ENCODE measurements at places on chromosomes 7 and 10.

DNA sequence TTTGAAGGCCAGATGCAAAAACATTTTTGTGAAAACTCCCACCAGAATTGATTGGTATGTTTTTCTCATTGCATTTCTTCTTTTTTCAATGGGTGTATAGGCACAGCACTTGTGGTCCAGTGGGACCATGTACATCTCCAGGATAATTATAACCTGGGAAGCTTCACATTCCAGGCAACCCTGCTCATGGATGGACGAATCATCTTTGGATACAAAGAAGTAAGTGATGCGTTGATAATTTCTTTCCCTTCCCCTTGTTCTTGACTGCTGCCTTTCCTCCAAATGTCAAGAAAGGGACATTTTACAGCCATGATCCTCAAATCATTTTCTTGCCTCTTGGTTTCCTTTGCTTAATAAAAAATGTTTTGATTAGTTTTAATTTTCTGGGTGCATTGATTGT is 331.5 kb downstream of the PLXDC2 start:
- DNase-seq: no peak

- DNase-seq: no peak
Observed at GRCh38 chr10:62482581-62482980, 108.4 kb downstream of the ZNF365 start.

DNA sequence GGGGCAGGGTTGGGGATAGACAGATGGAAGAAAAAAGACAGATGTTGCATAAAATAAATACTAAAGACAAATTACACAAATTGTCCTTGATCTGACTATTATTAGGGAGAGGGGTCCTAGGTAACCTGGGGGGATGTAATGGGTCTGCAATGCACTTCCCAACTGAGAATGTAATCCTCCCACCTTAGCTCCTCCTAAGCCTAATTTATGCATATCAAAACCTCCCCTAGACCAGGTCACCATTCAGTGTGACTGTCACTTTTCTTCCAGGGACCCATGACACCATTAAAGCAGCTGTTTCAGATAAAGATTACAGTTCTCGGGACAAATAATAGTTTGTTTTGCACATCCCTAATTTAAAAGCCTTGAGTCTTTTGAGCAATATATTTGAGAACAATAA is 133.9 kb upstream of the FEZF1 start:
- no peak for DNase-seq

GRCh38 chr7:142669074-142669654 is 80.1 kb upstream of the PRSS1 start:
- DNase-seq: no peak

DNA sequence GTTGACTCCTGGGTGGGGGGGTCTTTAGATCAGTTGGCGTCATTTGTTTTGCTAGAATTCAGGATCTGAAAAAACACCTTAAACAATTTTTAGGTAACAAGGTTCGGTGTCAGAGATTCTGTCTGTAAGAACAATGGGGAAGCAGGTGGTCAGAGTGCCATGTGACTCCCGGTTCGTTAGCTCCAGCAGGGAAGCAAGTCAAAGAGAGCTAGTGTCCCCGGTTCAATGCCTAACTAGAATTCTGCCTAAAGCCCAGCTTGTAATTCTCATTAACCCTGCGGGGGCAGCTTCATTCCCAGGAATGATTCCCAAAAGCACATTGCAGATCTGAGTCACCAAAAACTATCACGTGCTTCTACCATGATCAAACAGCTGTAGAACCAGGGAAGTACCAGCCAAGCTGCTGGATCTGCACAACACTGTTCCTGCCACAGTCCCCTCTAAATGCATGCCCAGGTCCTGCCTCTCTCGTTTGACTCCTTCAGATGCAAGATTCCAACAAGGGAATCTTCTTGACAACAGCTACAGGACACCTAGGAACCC is 664.3 kb upstream of the CELF2 start:
- DNase-seq: no peak

GRCh38 chr10:25278180-25278579 is 103.4 kb downstream of the GPR158 start:
- DNase-seq: no peak

DNA sequence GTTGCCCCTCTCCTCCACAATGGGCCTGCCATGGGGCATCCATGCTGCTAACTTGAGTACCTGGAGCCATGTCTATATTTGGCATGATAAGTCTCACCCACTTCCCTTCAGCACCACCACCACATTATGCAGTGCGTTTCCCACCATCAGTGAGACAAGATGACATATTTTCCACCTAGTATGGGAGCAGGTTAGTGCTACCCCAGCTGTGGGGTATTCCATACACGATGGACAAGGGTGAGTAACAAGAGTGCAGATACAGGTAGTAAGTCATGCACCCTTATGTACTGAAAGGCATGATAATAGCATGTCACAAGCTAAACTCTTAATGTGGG is 21.2 kb upstream of the OR2AE1 start:
- no peak for DNase-seq

- DNase-seq: no peak
Observed at GRCh38 chr7:77239471-77239870, 39.9 kb upstream of the FGL2 start.

DNA sequence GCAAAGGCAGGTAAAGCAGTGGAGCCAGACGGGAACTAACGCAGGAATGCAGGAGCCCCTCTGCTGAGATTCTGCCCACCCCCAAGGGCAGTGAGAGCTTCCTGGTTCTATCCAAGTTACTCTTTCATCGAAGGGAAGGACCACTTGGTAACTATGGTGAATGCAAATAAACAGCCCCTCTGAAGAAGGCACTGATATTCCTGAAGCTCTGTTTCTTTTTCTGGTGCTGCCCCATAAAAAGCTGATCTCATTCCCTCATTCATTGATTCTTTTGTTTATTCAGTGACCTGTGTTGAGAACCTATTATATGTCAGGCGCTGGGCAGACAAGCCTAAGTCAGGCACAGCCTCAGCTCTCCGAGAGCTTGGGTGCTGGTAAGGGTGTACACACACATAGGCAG is 217.3 kb downstream of the SNX10 start:
- DNase-seq: no peak

- no peak for DNase-seq
Observed at GRCh38 chr7:157752832-157753291, 416.1 kb downstream of the DNAJB6 start.

- DNase-seq: no peak
Observed at GRCh38 chr10:124280916-124281315, 137.8 kb downstream of the OAT start.

GRCh38 chr7:76354516-76354915 is 4.3 kb downstream of the YWHAG start:
- DNase-seq: no peak

GRCh38 chr7:92052684-92053083 is 81.6 kb downstream of the CYP51A1 start:
- no peak for DNase-seq

DNA sequence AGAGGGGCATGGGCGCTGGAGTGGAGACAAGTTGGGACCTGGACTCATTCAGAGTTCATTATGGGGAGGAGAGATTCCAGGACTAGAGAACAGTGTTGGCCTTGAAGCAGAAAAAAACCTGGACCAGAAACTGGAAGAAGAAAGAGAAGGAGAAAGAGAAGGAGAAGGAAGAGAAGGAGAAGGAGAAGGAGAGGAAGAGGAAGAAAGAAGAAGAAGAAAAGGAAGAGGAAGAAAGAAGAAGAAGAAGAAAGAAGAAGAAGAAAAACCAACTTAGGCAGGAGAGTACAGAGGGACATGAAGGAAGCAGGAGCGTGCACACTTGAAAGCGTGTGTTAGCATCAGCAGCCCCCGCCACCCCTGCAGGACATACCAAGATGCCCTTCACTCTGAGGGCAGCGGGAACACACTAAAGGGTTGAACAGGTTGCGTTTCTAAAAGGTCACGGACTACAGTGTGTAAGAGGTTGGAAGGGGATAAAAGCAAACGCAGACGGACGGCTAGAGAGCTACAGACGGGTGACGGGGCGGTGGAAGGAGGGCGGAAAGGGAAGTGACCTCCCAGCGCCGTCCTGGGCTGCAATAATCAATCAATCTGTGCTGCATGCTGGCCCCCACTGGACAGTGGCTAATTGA is 95.3 kb downstream of the SEC61G start:
- no peak for DNase-seq

DNA sequence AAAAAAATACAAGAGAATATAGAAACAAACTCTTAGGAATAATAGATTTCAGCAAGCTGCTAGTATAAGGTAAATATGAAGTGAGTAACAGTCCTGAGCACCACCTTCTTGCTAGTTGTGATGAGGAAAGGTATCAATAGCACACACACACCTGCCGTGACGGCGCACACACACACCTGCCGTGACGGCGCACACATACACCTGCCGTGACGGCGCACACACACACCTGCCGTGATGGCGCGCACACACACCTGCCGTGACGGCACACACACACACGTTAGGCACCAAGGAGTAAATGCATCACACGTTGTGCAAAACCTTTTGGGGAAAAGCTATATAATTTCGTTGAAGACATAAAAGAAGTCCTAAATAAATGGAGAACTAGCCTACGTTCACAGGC is 4.7 kb upstream of the JAKMIP3 start:
- no peak for DNase-seq

GRCh38 chr7:55467047-55467593 is 102.0 kb downstream of the LANCL2 start:
- no peak for DNase-seq

GRCh38 chr10:50629495-50630122 is 5.9 kb upstream of the SGMS1 start:
- no peak for DNase-seq

DNA sequence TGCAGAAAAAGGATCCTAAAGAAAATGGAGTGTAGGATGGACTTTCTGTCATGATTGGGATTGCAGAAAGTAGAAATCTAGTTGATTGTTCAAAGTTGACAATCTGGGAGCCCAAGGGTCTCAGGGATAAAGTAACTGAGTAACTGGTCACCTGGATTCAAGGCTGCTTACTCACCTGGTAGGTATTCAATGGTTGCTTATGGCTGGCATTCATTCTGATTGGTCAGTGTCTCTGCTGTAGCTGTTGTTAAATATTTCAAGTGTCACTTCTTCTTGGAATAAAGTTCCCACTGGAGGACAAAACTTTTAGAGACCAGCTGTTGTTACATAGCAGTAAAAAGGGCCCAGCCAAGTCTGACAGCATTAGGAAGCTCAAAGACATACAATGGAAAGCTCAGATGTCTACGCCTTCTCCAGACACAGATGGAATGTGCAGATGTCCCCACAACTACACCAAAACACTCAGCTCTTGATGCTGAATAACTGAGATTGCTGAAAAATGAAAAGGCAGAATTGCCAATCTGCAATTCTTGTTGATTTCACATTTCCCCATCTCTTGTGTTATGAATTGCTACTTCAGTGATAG is 106.9 kb downstream of the ZNF467 start:
- no peak for DNase-seq

DNA sequence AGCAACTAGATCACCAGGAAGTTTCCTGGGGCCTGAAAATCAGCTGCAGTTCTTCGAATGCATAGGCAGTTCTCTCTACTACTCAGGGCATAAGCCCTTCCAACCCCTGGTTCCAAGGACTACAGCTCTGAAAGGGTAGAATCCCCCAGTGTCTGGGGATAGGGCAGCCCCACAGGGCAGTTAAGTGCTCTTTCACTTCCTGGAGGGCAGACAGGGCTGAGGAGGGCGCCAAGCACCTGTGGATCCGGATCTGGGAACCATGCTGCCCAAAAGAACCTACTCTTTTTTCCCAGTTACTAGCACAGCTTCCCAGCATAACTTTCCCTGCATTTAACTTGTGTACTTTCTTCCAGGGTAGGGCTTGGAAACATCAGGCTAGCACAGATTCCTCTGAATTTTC is 41.1 kb downstream of the CXCL12 start:
- DNase-seq: no peak

- no peak for DNase-seq
Observed at GRCh38 chr7:54839575-54840213, 80.7 kb upstream of the SEC61G start.

- no peak for DNase-seq
Observed at GRCh38 chr7:43467406-43467805, 115.5 kb upstream of the STK17A start.

DNA sequence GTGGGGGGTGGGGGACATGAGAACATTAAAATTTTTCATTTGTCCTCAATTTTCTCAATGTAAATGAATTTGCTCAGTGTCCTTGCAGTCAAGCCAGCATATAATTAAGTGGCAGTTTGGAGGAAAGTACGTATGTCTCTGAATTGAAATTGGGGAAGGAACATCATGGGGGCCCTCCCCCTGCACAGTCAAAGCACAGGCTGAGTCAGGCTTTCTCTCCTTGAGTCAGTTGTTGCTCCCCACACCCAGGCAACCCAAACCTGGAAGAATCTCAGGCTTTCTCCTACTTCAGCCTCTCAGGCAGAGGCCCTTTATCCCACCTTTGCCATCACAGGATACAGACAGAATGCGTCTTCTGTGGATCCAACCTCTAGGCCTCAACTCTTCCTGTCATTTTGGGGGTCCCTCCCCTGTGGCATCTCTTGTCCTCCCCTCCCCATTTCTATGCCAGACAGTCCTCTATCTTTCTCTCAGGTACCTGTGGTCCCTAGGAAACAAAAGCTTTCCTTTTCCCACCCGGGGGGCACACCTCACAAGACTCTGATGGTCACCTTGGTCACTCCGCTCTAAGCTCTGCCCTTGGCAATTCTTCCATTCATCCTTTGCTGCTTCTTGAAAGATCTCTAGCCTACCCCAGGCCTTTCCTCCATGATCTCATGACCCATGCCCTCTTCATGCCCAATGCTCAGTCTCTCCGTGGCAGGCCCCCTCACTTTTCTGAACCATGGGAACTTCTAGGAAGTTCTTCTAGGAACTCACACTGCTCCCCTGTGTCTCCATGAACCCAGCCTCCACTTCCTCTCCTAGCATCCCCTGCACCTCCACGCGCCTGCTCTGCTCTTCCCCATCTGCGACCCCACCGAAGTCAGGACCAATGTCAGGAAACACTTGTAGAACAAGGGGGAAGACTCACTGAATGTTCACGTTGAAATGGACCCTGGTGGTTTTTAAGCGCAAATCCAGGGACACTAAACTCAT is 40.4 kb downstream of the CREB3L2 start:
- no peak for DNase-seq

GRCh38 chr10:62045765-62046521 is 144.4 kb downstream of the ARID5B start:
- DNase-seq: peak; percentile 96

DNA sequence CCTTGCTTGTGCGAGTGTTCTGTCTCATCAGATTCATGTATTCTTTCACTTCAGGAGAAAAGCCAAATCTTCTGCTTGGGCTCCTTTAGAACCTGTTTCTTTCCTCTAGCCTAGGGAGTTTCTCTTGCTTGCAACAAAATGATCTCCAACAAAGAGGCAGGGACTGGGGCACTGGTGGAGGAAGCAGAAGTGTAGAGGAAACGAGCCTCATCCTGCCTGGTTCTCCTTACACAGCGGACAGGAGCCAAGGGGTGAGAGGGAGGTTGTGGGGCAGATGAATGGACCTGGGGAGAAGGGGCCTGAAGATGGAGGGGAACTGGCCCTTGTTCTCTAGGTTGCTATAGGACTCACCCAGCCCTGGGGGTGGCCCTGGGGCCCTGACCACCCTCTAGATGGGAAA is 141.1 kb downstream of the PKD1L1 start:
- no peak for DNase-seq

GRCh38 chr10:131204406-131205152 is 106.9 kb downstream of the TCERG1L start:
- no peak for DNase-seq

All from AG04449 (cell line).